Germinal center (tissue), 1 donor: ENCODE measurements at places on chromosomes 6 and 20.

GRCh38 chr6:27293436-27294098, 18.5 kb downstream of the POM121L2 start:
- no peak for DNase-seq

GRCh38 chr20:34143951-34144350, 31.9 kb upstream of the EIF2S2 start:
- DNase-seq, result no peak

GRCh38 chr6:158919865-158920264, 80.1 kb downstream of the RSPH3 start:
- DNase-seq, result no peak

DNA sequence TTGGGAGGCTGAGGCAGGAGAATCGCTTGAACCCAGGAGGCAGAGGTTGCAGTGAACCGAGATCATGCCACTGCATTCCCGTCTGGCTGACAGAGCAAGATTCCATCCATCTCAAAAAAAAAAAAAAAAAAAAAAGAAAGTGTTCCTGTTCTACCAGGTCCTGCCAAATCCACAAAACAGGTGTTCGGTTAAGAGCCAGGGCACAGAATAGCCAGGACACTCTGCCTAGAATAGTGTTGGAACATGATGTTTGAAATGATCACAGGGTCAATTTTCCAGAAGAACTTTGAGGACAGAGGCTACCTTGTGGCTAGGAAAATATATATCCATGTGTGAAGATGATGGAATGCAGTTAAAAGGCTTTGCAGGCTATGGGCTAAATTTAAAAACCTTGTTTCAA, 63.6 kb upstream of the TRAF3IP2 start:
- no peak for DNase-seq

- DNase-seq, result no peak
Observed at GRCh38 chr6:79506251-79506650, 31.0 kb downstream of the LCA5 start.

DNA sequence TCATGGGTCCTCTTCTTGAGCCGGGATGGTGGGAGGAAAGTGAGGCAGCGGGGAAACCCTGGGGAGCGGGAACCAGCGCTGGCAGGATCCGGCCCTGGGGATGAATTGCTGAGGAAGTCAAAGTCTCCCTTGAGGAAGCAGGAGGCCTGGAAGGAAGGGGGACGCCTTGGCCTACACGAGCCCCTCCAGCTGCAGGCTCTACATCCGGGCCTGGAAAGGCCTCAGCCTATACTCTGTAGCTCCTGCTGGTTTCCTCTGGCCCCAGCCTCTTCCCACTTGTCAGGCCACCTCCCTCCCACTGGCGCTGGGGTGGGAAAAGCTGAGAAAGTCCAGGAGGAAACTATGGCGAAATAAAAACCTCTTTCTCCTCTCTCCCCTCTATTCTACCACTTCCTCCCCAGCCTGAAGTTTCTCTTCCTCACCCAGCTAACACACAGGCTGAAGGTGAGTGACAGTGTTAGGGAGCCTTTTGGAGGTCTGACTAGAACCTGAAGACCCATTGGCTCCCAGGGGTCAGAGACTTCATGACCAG, 14.9 kb downstream of the TREML2 start:
- no peak for DNase-seq

- no peak for DNase-seq
Observed at GRCh38 chr6:165615636-165616035, 47.4 kb downstream of the PDE10A start.

DNA sequence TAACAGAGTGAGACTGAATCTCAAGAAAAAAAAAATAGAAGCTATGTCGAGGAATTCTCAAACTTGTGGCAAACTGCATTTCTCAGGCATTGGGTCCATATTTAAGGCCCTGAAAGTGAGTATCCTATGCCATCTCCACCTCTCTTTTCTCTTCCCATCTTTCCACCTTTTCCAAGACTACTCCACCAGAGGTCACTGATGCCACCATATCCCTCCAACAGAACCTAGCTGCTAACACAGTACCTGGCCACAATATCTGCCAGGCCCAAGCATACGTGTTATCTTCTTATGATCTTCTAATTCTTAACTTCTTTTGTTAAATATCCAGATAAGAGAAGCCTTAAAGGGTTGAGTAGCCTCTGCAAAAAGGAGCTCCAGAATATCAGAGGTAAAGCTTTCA, 8.2 kb upstream of the ADGRF4 start:
- no peak for DNase-seq

- no peak for DNase-seq
Observed at GRCh38 chr20:9996944-9997343, 37.8 kb upstream of the ANKEF1 start.

DNA sequence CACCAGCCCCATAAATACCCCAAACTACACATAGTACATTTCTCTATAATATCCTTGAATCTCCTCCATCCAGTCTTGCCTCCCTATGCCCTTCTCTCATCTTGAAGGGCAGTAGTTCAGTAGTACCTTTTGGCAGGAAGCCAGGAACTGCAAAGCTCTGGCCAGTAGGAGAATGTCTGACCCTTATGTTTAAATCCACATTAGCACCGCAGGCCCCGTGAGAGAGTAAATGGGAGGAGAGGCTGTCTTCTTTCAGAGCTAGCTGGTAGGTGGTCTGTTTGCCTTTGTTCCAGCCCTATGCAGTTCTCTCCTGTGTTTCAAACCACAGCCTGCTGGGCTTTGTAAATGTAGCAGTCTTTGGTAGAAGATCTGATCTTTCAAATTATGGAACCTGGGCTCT, 690.7 kb downstream of the DOK5 start:
- no peak for DNase-seq
